ENCODE measurements at places on chromosomes 16 and 17.
A peak's percentile ranks its signal among the peaks of the same experiment; 100 is the strongest.

GRCh38 chr17:15122857-15123256 is 142.3 kb downstream of the PMP22 start:
- no peak for DNase-seq

DNA sequence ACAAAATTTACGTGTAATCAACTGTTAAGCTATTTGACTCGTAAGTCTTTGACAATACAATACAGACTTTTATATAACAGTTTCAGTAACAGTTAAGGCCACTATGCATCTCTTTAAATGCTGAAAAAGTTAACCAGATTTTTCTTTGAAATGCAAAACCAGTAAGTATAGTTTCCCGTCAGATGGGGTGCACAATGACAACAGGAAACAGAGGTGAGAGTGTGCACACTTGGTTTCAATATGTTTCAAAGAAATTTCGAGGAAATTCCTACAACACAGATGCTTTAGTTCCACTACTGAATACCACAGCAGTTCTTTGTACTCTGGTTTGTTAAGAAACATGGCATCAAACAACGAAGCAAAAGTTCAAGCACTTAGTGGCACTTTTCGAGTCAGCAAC is 48.4 kb downstream of the RNF157 start:
- peak; percentile 33 for DNase-seq

DNA sequence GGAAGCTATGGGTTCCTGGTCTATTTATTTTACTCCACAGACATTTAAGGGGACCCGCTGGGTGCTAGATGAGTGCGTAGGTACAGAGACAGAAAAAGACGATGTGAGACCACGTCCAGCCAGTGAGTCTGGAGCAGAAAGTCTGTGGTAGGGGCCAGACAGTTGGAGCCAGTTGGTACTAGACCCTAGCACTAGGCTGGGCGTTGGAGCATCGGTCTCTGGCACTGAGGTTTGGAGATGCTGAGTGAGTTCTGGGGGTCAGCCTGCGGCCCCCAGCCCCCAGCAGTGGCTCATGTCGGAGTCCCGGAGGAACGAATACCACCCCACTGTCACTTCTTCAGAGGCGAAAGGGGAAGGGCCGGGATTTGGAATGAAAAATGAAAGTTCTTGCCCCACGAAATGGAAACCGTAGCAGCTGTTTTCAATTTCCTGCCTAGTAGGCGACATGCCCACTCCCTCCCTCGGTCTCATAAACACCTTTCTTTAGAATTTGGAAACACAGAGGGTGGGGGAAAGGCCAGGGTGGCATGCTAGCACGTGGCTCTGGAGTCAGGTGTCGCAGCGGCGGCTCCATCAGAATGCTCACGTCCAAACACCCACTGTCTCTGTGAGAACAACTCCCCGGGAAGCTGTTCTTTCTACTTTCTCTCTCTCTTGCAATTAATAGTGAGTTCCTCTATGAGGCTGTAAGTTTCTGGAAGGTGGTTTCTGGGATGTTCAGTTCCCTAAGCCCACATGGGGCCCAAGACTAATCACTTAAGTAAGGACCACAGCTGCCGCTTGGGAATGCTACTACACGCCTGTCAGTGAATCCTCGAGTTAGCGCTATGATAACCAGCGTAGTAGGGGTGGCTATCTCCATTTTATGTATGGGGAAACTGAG is 96.8 kb downstream of the IRF8 start:
- DNase-seq = no peak

- peak; percentile 32 for DNase-seq
These were observed 122.3 kb downstream of the SSH2 start for GRCh38 chr17:29807520-29808361.

DNA sequence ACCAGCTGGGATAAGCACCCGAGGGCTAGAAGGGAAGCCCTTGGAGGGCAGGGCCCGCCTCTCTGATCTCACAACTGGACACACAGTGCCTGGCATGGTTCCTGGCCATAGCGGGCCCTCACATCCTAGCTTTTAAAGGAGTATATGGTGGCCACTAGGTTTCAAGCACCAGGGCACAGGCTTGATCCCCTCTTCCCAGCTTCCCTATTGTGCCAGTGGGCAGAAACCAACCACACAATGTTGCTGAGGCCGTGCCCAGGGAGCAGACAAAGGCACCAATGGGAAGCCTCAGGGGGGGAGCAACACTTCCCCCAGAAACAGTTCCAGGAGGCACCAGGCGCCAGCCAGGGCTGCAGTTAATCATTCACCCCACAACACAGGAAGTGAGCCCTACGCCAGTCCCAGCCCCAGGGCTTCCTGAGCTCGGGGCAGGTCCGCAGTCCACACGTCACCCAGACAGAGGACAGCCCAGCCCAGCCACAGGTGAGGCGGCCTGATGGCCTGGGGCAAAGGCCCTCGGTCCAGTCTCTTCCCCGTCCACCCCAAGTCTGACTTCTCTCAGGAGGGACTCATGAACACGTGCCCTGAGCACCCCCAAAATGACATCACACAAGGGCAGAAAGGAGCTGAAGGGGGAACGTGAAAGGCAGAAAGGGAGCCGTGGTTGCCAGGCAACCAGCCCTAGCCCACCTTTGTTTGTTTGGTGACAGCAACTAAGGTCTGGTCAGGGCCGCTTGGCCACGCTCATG is 12.8 kb downstream of the SMIM5 start:
- DNase-seq = peak; percentile 95

DNA sequence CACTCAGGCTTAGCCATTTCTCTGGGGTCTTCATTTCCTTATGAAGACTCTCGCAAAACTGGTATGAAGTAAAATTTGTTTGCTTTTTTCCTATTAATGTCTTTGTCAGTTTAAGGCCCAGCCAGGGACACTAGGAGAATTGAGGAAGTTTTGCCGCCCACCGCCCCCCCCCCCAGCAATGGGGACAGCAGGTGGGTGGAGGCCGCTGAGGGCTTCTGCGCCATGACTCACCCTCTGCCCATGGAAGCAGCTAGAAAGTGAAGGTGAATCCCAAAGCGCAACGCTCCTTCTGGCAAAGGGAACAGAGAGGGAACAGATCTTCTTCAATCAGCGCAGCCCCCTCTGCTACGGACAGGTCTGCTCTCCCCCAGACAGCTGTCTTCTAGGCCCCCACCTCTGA is 49.7 kb downstream of the MARF1 start:
- DNase-seq = no peak

DNA sequence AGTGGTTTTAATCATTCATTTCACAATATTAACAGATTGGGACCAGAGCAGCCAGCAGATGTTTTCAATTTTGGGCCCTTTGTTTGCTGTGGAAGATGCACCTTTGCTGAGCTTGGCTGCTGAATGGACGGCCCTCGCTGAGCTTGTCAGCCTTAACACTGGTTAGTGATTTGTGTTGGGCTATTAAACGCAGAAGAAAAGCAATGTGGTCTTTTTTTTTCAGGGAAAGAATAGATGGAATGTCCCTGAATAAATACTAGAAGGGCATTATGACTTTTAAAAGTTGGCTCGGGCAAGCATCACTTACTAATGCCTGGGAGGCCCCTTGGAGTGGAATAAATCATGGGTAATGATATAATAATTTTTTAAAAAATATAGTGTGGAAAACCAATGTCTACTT is 297.0 kb downstream of the MAP2K6 start:
- no peak for DNase-seq

- no peak for DNase-seq
These were observed 191.8 kb downstream of the XYLT1 start for GRCh38 chr16:17278988-17279387.

DNA sequence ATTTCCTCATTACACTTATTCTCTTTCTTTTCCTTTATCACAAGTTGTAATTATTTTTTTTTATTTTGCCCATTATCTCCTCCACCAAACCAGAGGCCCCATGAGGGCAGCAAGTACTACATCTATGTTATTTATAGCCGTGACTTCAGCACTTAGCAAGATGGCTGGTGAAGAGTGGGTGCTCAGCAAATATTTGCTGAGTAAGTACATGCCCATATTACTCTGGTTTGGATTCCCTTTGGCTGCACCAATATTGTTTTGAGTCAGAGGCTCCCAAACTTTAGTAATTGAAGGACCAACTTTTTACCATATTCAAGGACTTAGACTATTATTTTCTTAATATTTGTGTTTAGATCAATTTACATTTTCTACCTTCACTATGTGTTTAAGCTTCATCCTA is 83.2 kb downstream of the HS3ST2 start:
- no peak for DNase-seq

DNA sequence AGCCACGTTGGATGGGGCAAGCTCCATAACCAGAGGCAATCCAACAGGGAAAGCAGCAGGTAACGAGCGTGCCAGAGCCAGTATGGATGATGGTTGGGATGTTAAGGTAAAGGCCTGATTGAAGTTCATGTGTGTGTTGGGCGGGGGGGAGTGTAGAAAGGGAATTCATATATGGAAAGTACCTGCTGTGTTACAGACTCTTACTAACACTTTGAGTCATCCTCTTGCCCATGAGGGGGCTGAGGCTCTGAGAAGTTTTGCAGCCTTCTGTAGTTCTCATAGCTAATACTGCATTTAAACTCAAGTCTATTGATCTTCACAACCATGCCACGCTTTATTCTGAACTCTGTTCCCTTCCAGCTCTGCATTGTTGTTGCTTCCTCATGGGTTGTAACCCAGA is 28.5 kb downstream of the SYCE1L start:
- no peak for DNase-seq

DNA sequence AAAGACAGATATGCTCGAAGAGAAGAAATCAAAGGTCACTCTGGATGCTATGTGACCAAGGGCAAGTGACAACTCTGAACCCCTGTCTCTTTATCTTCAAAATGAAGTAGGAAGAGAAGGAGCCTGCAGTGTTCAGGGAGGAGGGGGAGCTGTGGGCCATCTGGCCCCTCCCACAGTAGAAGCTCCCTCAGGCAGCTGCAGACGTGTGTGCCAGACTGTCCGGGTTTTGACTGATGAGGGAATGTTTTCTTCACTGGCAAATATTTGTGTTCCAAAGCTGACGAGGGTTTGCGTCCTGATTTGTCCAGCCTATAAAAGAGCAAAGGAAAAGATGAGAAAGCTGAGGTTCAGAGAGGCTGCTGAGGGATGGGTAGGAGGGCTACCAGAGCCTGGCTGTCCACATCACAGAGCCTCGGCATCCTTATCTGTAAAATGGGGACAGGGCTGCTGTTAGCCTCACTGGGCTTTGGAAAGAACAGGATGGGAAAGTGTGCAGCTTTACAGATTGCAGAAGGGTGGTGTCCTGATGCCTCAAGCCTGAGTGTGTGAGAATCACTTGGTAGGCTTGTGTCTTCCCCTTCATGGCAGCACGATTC is 1.8 kb upstream of the GINS2 start:
- DNase-seq = no peak

Measured in GM19239 (cell line).